ENCODE measurements at places on chromosomes 7 and 10. TPM values are rescaled to one million over a fixed set of nuclear protein-coding genes. Genes with fewer than 3 reads are reported as not detected.

GRCh38 chr7:55140221-55140940 is 121.6 kb downstream of the EGFR start:
- no peak for DNase-seq

WNT8B gene
- 0.69 TPM for polyA plus RNA-seq

DNA sequence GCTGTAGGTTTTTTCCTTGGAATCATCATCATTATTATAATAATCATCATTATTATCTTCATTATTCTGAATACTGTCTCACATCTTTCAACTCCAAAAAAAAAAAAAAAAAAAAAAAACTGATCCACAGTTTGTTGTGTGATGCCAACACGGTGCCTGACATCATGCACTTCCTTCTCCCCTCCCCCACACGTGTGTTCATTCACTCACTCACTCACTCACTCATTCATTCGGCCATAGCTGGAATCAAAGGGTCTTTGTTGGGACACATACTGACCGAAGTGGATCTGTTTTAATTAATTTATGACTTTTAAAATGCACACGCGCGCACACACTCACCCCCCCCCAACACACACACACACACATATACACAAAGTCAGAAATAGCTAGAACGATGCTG is 177.8 kb downstream of the PIP4K2A start:
- DNase-seq: no peak

DNA sequence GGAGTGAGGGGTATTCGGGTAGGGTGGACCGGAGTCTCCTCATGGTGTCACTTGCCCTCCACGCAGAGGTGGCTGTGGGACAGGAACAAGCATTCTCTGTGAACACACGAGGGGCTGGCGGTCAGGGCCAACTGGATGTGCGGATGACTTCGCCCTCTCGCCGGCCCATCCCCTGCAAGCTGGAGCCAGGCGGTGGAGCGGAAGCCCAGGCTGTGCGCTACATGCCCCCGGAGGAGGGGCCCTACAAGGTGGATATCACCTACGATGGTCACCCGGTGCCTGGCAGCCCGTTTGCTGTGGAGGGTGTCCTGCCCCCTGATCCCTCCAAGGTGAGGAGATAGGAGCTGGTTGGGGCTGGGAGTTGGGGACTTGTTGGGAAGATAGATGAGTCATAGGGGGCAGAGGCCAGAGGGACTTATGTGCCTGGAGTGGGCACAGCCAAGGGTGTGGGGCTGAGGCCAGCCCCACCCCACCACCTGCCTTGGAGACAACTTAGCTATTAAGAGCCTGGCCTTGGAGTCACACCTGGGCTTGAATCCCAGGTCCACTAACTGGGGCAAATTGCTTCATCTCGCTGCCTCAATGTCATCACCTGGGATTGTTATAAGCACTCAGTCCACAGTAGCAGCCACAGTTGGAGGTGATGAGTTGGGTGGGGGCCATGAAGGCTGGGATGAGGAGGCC is 13.9 kb downstream of the FLNC start:
- no peak for DNase-seq

- DNase-seq: no peak
Measured at GRCh38 chr10:88116481-88116880, 253.1 kb downstream of the PTEN start.

DNA sequence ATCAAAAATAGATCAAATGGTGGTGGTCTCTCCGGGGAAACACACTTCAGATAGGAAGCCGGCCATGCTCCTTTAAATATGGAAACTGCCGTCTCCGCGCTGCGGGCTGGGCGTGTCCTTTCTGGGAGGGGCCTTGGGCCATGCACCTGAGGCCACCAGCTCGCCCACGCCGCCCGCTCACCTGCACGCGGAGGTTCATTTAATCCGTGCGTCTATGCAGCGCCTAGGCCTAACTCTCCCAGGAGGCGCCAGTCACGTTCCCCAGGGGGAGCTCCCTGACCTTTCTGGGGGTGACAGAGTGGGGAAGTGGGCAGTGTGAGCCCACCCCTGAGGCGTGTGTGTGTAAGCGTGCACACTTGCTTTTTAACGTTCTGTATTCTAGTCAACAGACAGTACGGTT is 64.0 kb downstream of the C10orf143 start:
- DNase-seq: no peak

DNA sequence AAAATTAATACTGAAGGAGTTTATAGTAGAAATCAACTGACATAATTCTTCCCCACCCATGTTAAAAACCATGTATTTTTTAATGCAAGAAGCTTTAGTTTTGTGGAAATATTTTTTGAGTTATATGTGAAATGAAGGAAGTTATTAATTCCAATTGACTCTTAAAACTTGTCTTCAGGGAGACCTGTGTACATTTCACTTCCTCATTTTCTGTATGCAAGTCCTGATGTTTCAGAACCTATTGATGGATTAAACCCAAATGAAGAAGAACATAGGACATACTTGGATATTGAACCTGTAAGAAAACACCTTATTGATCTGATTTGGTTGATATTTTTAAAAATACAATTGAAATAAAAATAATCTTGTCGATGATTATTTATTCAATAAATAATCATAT is 33.3 kb downstream of the CD36 start:
- no peak for DNase-seq

DOCK4 gene
- 29.9 TPM for polyA plus RNA-seq

GRCh38 chr10:121974019-121974534 is 940 bp downstream of the NSMCE4A start:
- no peak for DNase-seq

DNA sequence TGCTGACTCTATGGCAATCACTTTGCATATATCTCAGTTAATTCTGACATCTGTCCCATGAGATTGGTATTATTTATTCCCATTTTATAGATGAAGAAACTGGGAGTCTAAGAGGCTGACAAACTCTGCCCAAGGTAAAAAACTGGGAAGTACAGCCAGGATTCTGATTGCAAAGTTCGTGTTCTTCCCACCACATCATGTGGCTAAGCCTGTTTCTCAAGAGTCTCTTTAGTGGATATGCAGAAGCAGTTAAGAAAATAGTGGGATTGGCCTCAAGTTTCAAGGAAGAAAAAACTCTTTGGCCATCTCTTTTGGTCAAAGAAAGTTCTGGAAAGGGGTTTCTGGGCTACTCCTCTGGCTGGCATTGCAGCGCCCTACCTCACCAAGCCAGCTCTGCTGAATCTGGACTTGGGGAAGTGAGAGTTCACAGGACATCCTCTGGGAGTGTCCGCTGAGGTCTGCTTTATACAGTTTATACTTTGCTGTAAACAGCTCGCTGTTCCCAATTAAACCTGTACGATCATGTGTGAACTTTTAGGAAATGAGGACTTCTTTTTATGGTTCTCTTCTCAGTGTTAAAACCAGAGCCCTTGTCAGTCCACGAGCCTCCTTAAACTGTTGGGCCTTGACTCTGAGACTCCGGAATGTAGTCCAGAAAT is 12.2 kb upstream of the BMPR1A start:
- DNase-seq: no peak

- no peak for DNase-seq
Measured at GRCh38 chr10:10233229-10233628, 784.4 kb upstream of the CELF2 start.

DNA sequence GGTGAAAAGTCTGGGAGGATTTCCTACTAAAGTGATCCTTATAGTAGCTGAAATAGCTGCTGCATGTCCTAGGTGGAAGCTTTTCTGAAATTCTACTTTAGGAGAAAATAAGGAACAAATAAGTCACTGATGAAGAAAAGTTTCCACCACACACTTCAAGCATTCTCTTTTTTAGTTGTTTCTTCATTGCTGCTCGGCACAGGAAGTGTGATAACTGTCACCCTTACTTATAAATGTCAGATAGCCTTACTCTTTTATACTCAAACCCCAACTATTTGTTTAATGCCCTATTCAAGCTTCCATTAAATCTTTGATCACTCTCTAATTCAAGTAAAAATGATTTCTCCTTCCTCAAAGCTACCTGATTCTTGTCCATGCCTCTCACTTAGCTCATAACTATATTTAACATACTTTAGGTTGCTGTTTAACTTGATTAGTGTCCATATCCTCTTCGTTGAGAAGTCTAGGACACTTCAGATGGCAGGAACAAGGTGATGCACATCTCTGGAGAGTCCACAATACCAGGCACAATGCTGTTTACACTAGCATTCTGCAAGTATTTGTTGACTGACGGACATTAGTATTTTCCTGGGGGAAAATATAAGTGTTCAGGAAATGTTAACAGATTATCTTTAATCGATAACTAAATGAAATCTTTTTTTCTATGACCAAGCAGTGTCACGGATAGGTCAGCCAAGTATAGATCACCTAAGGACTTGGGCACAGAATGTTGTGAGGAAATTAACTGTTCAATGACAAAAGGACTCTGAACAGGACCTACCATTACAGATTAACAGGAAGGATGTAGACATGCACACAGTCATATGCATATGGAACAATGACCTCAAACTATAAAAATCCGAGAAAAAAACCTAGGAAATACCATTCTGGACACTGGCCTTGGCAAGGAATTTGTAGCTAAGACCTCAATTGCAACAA is 67.4 kb downstream of the ZNF438 start:
- DNase-seq: no peak

DNA sequence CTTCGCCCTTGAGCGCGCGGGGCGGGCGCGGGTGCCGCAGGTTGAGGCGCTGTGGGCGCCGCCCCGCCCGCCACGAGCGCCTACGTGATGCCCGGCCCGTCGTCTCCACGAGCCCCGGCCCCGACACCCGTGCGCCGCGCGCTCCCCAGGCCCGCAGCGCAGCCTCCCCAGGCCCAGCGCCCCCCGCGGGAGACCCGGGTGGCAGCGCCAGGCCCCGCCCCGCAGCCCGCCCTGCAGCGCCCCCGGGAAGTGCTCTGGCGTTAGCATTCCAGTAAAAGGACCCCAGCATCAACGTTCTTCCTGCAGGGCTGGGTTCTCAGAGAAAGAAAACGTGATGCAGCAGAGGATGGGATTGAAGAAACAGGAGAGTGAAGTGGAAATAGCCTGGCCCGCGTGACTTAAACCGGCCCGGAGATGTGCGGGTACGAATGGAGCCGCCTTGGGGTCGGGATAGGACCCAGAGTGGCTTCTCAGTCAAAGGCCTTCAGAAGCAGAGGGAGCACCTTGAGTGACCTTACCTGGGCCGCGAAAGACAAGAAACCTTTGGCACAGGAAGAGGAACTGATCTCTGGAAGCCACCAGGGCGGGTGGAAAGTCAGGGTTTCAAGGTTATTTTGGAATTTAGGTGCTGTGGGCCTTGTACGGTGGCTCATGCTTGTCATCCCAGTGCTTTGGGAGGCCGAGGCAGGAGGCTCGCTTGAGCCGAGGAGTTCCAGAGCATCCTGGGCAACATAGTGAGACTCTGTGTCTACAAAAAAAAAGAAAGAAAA is 1.8 kb downstream of the PFKP start:
- DNase-seq: no peak

DNA sequence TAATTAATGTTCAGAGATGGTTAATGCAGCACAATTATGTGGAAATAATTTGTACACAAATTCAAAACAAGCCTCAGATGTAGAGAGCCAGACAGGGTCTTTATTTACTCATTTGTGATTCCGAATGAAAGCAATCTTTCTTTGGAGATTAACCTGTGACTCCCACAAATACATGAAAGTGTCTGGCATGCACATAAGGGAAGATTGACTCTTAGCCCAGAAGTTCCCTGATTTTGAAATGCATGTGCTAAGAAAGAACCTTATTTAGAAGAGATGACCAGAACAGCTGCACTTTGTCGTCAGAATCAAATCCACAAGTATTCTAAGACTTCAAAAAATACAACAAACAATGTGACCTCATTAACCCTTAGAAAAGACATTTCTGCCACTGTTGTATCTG is 45.1 kb downstream of the RNLS start:
- DNase-seq: no peak

- DNase-seq: no peak
Measured at GRCh38 chr7:4279216-4279615, 402.9 kb upstream of the FOXK1 start.

- no peak for DNase-seq
Measured at GRCh38 chr10:108789919-108790318, 1133.4 kb downstream of the XPNPEP1 start.

DNA sequence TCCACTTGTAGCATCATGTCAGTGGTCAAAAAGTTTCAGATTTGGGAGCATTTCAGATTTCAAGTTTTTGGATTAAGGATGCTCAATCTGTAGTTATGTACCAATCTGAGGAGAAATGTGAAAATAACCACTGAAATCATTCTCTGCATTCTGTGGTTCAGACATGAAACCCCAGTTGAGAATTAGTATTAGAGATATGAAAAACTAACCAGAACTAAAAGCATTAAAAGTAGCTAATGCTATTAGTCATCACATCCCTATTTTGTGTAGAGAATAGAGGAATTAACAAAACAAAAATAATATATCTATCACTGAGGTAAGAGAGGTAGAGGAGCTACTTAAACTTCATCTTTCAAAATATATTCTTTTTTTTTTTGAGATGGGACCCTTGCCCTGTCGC is 28.0 kb downstream of the MICU1 start:
- no peak for DNase-seq

GRCh38 chr7:143886826-143887477 is 15.0 kb downstream of the TCAF1 start:
- no peak for DNase-seq

DNA sequence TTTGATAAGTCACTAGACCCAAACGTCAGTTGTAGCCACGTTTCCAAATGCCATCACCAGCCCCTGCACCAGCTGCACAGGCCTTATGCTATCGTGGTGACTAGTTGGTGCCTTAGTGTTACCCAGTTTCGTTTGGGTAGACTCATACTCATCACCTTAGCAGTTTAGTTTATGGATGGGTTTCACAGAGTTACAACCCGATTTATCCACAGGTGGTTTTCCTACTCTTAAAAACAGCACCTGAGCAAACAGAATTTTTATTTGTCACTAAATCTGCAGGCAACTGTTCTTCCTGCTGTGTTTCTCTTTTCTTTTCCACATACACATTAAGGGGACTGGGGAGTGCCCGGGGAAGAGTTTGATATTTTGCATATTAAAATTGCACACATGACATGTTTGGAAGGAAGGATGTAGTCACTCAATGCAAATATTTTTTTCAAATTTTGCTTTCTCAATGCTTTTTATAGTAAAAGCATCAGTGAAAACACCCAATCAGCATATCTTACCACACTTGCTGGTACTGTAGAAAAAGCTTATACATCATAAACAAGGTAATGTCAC is 41.6 kb downstream of the PDSS1 start:
- no peak for DNase-seq

NEUROG3 gene
- polyA plus RNA-seq: not detected

GRCh38 chr10:3776796-3777571 is 8.0 kb downstream of the KLF6 start:
- no peak for DNase-seq

GRCh38 chr10:75959912-75960311 is 528.5 kb downstream of the LRMDA start:
- DNase-seq: no peak

Measured in left renal cortex interstitium (tissue), 4 donors.